Omental fat pad (tissue), 4 donors: ENCODE measurements at places on chromosomes 7 and 10.
A peak's percentile ranks its signal among the peaks of the same experiment; 100 is the strongest.

DNA sequence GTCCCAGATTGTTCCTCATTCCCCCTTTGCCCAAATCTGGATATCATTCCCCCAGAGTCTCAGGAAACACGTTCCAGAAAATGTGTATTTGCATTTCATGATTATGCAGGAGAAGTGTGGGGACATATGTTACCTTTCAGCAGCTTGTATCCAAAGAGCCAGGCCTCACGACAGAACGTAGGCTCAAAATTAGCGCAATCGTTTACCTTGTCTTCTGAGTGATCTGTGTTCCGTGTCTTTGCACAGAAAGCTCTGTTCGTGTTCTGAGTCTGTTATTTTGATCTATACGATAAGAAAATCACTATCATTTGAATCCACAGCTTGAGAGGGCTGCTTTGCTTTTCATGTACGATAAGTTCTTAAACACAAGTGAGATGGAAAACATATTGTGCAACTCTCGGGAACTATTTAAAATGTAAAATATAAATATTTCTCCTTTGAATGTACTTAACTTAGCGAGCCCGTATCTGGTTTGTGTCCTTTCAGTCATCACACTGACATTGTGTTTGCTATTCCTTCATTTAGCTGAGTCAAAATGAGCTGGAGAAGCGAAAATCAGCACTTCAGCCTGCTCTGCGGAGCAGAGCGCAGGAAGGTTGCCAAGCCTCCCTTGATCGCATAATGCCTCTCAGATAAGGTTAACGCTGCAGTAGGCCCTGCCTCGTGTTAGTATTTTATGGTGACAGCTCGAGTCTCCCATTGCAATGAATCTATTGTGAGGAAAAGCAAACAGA is 80.2 kb upstream of the CACNB2 start:
- no peak for DNase-seq

GRCh38 chr7:77570330-77571011 is 33.4 kb downstream of the PTPN12 start:
- no peak for DNase-seq

- DNase-seq: no peak
Measured at GRCh38 chr10:98445200-98445812, 1.4 kb downstream of the HPS1 start.

DNA sequence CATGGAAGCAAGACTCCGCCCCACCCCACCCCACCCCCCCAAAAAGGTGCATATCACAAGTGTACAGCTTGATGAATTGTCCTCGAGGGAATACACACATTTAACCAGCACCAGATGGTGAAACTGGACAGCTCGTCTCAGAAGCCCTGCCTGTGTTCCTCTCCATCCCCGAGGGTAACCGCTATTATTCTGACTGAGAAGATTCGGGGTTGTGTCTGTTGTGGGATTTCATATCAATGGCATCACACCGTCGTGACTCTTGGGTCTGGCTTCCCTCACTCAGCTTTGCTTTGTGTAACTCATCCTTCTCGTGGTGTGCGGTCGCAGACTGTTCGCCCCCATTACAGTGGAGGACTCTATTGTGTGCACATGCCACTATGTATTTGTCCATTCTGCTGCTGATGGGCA is 18.9 kb downstream of the PODXL start:
- no peak for DNase-seq

GRCh38 chr10:48836605-48837004 is 103.0 kb downstream of the LRRC18 start:
- DNase-seq: no peak

DNA sequence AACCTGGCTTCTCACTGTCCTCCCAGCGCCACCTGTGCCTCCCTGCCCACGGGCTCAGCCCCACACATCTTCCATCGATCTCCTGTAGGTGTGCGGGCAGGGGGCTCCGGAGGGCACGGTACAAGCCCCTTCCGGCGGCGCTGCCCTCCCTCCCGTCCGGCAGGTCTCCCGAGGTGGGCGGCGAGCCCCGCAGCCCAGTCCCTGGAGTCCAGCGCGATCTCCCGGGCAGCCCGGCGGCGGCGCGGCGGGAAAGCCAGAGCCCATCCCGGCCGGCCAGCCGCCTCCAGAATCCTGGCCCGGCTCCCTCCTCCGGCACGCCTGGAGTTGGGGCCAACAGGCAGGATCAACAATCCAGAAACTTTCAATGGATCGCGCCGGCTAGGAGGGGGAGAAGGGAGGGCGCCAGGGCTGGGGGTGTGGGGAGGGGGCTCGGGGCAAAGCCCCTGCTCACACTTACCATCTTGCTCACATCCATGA is 100.1 kb downstream of the HIP1 start:
- no peak for DNase-seq

GRCh38 chr10:3122486-3123205 is 49.9 kb downstream of the PITRM1 start:
- no peak for DNase-seq

- DNase-seq: no peak
Measured at GRCh38 chr10:19832699-19833098, 16.5 kb downstream of the PLXDC2 start.

GRCh38 chr7:141189231-141189630 is 115.4 kb downstream of the TMEM178B start:
- no peak for DNase-seq

DNA sequence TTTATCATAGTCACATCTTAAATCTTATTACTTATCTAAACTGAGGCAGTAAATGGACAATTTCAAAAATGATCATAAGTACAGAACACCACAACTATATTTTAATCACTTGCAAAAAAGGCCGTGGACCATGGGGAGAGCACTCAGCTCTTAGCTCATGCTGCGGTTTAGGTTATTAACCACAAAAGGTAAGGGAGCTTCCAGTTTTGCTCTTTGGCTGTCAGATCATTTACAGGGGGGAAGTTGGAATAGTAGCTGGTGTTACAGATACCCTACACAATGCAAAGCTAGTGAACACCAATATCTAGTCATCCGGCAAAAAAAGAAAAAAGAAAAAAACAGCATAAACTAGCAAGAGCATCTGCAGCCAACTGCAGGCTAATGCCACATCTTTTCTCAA is 147.0 kb downstream of the BBS9 start:
- no peak for DNase-seq

DNA sequence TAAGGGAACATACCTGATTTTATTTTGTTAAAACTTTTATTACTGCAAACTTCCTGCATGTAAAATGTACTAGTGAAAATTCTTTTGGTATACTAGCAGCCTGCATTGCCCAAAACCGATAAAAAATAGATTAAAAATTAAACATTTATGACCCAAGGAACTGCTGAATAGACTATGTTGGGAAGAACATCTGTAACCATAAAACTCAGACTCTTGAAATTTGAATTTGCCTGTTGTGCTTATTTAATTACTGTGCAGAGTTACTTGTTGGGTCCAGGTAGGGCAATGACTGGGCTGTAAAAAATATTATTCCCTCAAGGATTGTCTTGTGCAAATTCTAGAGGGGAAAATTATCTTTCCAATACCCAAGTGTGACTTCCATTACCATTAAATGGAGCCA is 193.5 kb upstream of the PITRM1 start:
- no peak for DNase-seq

DNA sequence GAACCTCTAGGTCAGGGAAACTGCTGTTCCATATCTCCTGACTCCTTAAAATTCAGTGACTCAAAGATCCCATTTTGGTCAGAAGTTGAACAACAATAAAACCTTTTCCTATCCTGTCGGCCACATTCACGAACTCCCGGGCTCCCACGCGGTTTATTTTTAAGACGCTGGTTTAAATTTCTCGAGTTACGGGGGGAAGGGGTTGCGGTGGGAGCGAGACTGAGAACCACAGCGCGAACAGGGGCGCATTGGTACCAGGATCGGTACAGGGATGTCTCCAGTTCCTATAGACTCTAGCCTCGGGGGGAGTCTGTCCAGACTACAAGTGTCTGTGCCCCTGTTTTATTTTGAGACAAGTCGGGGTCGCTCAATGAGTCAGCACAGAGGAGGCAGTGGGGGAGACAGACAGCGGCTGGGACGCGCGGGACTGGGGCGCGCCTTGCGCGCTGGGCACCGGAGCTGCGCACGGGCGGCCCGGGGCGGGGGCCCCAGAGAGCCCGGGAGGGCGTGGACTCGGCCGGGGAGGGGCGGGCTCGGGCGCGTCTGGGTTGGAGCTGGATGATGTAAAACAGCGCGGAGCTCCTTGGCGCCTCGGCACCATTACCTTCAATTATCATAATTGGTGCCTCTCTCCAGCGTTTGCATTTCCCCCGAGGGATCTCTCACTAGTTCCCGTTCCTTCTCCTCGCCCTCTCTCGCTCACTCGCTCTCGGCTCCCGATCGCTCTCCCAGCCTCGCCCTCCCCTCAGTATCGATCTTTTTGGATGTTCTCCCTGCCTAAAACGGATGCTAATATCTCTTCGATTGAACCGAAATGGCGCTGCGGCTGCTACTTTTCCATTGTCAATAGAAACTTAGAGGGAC is 8.7 kb upstream of the BAMBI start:
- no peak for DNase-seq

GRCh38 chr10:120217736-120218135 is 239.3 kb upstream of the PLPP4 start:
- no peak for DNase-seq

GRCh38 chr10:5971886-5972285 is 5.5 kb downstream of the IL15RA start:
- no peak for DNase-seq

- no peak for DNase-seq
Measured at GRCh38 chr10:24223341-24223740, 14.4 kb downstream of the KIAA1217 start.

GRCh38 chr7:44152971-44153947 is 12.1 kb upstream of the MYL7 start:
- peak; percentile 11 for DNase-seq

GRCh38 chr7:42700406-42701327 is 211.2 kb downstream of the C7orf25 start:
- DNase-seq: no peak

GRCh38 chr10:102596506-102596971 is 47.7 kb upstream of the TRIM8 start:
- no peak for DNase-seq

DNA sequence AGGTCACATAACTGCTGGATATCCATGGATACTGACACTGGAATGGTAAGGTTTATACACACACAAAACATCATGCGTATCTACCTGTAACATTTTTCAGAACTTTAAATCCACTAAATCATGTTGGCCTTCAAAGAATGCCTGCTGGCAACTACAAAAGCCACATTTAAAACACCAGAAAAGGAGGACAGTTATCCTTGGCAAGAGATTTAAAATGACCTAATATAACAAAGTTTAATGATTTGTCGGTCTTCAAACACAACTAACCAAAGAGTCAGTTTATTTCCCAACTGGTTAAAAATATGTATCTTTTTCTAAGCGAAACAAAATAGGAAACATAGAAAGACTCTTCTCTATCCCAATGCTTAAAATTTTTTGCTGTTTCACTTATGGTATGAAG is 24.0 kb downstream of the WAPL start:
- no peak for DNase-seq

GRCh38 chr10:27041196-27041595 is 59.1 kb downstream of the ANKRD26 start:
- DNase-seq: no peak

GRCh38 chr10:9823268-9823930 is 1194.3 kb upstream of the CELF2 start:
- DNase-seq: no peak

DNA sequence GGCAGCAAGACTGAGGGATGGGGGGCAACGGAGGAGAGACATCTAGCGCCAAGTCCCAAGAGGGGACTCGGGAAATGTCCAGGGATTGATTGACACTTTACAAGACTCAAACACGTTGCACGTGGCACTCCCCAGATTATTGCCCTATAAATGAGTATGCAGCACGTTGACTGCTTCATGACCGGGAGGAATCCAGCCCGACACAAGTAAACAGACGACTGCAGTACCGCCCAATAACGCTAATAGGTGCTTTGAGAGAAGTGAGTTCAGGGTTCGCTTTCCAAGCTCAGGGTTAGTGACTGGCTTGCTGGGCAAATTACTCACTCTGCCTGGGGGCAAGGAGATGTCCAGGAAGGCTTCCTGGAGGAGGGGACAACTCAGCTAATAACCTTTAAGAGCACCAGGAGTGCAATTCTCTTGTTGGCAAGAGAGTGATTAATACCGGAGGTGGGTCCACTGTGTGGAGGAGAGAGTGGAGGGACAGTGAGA is 73.3 kb upstream of the MYL10 start:
- no peak for DNase-seq
